Suppressor macrophage treated with lipopolysaccharide for 1 hour (primary cell): ENCODE measurements at places on chromosomes 12 and 14.

- DNase-seq, result no peak
Measured at GRCh38 chr14:105484069-105484996, 2.4 kb upstream of the CRIP1 start.

DNA sequence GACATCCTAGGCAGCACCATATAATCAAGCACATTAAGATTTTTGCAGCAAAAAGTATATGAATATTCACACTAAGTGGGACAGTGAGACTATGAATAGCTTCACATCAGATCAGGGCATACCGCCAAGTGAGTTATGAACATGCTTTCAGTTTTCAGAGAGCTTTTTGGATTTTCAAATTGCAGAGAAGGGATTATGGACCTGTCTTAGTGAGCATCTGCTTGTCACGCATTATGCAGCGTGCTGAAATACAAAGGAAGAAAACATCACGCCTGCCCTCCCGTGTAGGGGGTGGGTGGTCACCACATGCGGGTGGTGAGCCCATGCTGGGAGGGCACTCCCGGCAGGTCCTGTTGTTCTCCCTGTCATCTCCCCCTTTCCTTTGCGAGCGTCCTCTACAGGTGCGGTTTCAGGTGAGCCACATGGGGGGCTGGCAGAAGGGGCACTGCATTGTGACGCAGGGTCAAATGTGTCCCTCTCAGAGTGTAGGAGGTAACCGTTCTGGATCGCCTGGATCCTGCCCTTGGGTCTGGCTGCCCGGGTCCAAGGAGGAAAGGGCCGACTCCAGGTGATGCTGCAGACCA lies 42.6 kb downstream of the TRAF3 start:
- DNase-seq, result no peak

DNA sequence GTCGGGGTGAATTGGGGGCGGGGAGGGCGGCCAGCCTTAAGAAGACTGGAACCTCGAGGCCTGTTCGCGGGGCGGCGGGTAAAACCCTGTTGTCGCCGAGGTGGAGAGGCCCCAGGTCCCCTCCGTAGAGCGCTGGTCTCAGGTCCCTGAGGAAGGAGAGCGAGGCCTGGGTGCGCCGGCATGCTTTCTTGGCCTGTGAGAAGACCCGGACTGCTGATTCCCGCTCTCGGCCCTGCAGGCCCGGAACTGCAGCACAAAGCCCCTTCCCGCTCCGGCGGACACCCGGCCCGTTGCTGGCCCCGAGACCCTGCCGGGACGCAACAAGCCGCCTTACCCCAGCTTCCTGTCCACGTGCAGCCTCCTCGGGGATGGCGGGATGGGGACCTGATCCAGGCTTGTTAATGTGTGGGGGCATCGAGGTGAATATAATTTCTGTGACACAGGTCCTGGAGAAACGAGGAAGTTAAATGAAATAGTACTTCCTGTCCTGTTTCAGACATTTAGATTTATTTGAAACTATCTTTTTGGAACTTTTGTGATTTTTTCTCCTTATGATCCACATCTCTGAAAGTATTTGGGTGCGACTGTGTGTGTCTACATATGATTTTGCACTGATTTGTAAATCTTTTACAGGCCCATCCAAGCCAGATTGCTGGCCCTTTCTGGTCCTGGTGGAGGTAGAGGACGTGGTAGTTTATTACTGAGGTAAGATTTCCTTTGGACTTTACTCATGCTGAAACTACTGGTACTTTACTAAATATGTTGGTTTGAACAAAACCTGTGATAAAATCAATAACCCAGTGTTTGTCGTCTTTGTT lies 600 bp downstream of the PNN start:
- peak; percentile 28 for DNase-seq

GRCh38 chr12:123238330-123238682 lies 5.1 kb downstream of the MTRFR start:
- no peak for DNase-seq

- peak; percentile 69 for DNase-seq
Measured at GRCh38 chr12:48351022-48351708, 446 bp upstream of the ZNF641 start.

- no peak for DNase-seq
Measured at GRCh38 chr12:3281588-3282383, 204.6 kb downstream of the TSPAN9 start.

- DNase-seq, result no peak
Measured at GRCh38 chr12:70609203-70609602, 28.0 kb downstream of the PTPRB start.

- no peak for DNase-seq
Measured at GRCh38 chr14:60639674-60640073, 9.6 kb downstream of the SIX1 start.
